ENCODE measurements at places on chromosomes 11 and 22. TPM values are rescaled to one million over a fixed set of nuclear protein-coding genes. Genes with fewer than 3 reads are reported as not detected.

DNA sequence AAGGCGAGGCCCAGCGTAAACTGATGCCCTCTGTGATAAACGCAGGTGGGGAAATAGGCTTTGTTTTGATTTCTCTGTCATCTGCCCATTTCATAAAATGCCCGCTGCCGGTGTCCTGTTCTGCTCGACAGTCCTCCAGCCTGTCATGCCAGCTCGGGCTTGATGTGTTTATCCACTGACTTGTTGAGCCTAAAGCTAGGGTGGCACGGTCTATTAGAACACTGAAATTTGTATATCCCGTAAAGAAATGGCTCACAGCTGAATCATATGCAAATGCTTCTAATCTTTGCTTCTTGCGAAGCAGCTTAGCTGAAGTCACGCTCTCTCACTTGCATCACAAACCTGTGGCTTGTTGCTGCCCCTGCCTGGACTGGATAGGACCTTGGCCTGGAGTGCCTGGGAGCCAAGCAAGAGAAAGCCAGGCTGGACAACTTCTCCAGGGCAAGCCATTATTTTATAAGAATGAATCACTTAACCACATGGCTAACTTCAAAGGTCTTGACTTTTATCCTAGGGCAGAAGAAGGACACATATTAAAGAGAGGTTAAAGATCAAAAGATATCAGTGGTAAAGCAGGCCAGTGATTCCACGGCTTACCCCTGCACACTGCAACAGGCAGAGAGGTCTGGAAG is 33.1 kb downstream of the EHF start:
- no peaks in the 10 kb centered on the region for H3K27me3 ChIP-seq
- H3K36me3 ChIP-seq, result no peaks in the 10 kb centered on the region
- peaks cover 7% of the 10 kb centered on the region for H3K4me1 ChIP-seq

DNA sequence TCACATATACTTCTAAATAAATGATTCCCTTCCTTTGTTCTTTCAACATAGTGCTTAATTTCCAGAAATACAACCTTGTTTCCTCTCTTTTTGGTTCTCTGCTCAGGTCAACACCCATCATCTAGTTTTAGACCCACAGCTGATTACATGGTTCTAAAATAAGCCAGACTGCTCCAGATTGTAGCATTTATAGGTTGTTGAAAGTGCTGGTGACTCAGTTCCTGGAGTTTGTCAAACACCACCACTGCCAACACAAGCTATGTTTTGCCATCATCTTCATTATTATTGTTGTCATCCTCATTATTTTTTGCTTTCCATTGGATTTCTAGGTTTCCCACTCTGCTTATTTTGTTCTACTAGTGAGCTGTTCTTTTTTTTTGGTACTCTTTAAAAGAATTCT is 22.3 kb upstream of the MMP20 start:
- DNase-seq, result no peak
- no peaks in the 10 kb centered on the region for H3K4me1 ChIP-seq
- H3K4me3 ChIP-seq, result no peak overlapping the region
- H3K27me3 ChIP-seq, result no peaks in the 10 kb centered on the region

DNA sequence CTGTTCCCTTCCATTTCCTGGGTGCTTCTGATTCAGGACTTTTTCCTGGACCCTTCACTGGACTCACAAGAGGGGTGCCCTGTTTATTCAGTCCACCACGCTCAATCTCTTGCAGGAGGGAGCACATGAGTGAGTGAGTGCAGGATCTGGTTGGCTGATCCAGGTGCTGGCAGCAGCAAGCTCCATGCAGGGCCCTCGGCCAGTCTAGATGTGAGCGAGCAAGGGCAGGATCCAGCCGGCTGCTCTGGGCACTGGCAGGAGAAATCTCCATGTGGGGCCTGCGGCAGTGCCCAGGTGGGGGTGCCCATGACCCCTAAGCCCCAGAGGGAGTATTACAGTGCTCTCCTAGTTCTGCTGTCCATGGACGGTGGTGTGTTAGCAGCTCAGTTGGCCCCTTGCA is 11.5 kb upstream of the FOLR3 start:
- no peak overlapping the region for H3K4me3 ChIP-seq
- H3K36me3 ChIP-seq, result peaks cover 6% of the 10 kb centered on the region
- DNase-seq, result no peak
- H3K4me1 ChIP-seq, result no peaks in the 10 kb centered on the region
- no peak overlapping the region for H3K27ac ChIP-seq
- H3K27me3 ChIP-seq, result no peaks in the 10 kb centered on the region

The CALCA gene
- 0.29 TPM for total RNA-seq

- no peaks in the 10 kb centered on the region for H3K4me1 ChIP-seq
- H3K27me3 ChIP-seq, result no peaks in the 10 kb centered on the region
- no peak for DNase-seq
- H3K36me3 ChIP-seq, result peaks cover 17% of the 10 kb centered on the region
- no peak overlapping the region for H3K4me3 ChIP-seq
Measured at GRCh38 chr11:17383461-17383860, 5.0 kb downstream of the KCNJ11 start.

DNA sequence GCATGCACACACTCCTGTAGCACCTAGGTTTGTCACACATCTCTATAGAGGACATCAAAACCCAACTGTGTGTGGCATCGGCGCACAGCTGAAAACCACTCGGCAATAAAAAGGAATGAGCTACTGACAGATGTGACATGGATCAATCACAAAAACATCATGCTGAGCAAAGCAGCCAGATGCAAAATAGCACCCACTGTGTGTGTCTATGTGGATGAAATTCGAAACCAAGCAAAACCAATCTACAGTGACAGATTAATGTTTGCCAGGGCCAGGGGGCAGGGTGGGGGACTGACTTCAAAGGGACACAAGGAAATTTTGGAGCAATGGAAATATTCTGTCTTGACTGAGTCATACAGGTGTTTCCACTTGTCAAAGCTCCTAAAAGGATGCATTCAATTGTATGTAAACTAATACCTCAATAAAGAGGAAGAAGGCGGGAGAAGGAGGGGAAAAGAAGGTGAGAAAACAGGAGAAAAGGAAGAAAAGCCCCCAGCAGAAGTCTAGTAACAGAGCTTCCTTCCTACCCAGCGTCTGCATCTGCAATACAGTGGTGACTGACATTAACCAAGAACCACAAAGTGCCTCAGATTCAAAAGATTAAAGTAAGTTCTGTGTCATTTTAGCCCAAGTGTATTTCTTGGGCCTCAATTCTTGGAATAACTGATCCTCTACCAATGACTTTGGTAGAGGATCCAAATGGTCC is 49.8 kb downstream of the PACSIN2 start:
- H3K36me3 ChIP-seq, result peaks cover 17% of the 10 kb centered on the region
- H3K4me3 ChIP-seq, result peak overlapping the region; percentile 0
- DNase-seq, result peak; percentile 54
- no peak overlapping the region for H3K27ac ChIP-seq
- peaks cover 17% of the 10 kb centered on the region for H3K4me1 ChIP-seq
- no peaks in the 10 kb centered on the region for H3K27me3 ChIP-seq

DNA sequence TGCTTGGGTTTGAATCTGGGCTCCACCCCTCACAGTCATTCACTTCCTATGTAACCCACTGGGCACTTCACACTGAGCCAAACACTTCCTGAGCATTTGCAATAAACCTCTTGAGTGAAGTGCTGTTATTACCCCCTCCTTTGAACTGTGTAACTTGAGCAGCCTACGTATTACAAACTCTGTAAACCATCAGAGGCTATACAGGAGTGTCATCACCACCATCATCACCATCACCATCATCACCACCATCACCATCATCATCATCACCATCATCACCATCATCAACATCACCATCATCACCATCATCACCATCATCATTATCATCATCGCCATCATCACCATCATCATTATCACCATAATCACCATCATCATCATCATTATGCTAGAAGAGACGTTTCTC is 18.4 kb downstream of the RTL6 start:
- H3K27ac ChIP-seq, result no peak overlapping the region
- H3K4me3 ChIP-seq, result no peak overlapping the region
- no peaks in the 10 kb centered on the region for H3K27me3 ChIP-seq
- H3K36me3 ChIP-seq, result 0 out of 2 replicates have a peak, but pooled peaks cover 5% of the 10 kb centered on the region
- no peak for DNase-seq
